ENCODE measurements at places on chromosomes 7 and 10. TPM values are rescaled to one million over a fixed set of nuclear protein-coding genes. Genes with fewer than 3 reads are reported as not detected.

The SPDYE8 gene
- not detected for total RNA-seq

The ZCCHC24 gene
- total RNA-seq = 1.4 TPM

The NODAL gene
- total RNA-seq = not detected

The PLXDC2 gene
- total RNA-seq = not detected

The ZNF727 gene
- not detected for total RNA-seq

The TUBB8 gene
- not detected for total RNA-seq

The SLC16A12 gene
- total RNA-seq = not detected

The ZNF503 gene
- 0.09 TPM for total RNA-seq

The OPN1SW gene
- not detected for total RNA-seq

The ADARB2 gene
- total RNA-seq = not detected

The ATG9B gene
- 7.5 TPM for total RNA-seq

The SPDYE5 gene
- total RNA-seq = not detected

The SPDYE2B gene
- total RNA-seq = not detected

DNA sequence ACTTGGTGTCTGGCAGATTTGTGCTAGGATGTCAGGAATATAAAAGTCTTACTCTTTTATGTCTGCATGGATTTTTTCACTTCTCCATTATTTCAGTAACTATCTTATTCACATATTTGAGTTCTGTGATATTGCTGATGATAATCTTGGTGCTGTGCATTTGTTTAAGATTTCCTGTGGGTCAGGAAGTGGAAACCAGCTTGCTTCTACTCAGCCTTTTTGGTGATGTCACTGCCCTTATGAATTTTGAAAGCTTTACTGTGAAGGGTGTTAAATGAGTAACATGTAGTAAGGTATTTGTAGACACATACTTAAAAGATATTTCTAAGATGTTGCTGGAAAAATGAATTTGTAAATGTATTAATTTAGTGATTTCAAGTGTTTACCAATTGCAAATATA is 69.5 kb upstream of the VOPP1 start:
- peak; percentile 73 for DNase-seq

DNA sequence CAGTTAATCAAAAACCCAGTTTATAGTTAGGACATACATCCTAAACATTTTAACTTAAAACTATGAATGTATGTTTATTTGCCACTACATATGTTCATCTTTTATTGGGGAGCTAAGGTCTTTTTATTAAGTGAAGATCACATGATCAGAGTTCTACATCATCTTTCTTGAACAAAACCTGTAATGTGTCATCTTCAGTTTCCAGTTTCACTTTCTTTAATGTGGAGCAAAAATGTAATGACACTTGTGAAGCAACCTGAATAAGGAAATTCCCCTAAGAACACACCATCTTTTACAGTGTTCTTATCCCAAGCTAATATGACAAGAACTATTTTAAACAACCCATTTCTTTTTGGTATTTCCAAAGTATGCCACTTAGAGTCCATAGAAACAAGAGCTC is 166.7 kb upstream of the BET1 start:
- DNase-seq = no peak

- peak; percentile 90 for DNase-seq
These were observed 72.4 kb upstream of the SP4 start for GRCh38 chr7:21355406-21355874.

- DNase-seq = no peak
These were observed 58.8 kb upstream of the MAGI2 start for GRCh38 chr7:79512261-79512660.

DNA sequence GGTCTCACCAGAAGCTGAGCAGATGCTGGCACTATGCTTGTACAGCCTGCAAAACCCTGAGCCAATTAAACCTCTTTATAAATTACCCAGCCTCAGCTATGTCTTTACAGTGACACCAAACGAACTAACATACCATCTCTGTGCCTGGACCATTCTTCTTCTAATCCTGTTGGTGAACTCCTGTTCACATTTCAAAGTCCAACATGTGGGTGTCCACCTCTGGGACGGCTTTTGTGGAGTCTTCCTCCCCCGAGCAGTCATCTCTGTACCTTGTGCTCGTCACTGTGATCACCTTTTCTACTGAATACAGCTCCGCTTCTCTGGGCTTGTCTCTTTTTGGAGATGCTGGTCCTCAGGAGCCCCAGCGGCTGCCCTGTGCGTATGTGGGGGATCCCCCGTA is 7.4 kb upstream of the ESYT2 start:
- no peak for DNase-seq

GRCh38 chr10:71188201-71188600 is 24.2 kb upstream of the UNC5B start:
- no peak for DNase-seq

GRCh38 chr7:74023092-74023536 is 4.9 kb upstream of the ELN start:
- no peak for DNase-seq

DNA sequence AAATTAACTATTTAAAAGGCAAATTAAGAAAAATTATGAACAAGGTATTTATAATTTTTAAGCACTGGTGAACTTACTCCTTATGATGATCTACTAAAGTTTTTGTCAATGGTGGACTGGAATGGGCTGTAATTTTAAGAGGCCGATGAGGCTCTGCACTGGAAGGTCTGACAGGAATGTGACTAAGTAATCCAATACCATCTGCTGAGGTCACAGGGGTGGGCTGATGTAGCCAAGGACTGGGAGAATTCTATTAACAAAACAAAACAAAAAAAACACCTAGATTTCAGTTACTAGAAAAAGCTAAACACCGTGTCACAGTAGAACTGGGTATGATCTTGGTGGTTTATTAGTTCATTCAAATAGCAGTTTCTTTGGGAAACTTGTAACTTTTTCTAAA is 75.9 kb downstream of the NRBF2 start:
- DNase-seq = peak; percentile 51

- DNase-seq = no peak
These were observed 87.5 kb upstream of the GJD4 start for GRCh38 chr10:35517431-35518181.

- DNase-seq = no peak
These were observed 122.6 kb downstream of the POU6F2 start for GRCh38 chr7:39100270-39100669.

DNA sequence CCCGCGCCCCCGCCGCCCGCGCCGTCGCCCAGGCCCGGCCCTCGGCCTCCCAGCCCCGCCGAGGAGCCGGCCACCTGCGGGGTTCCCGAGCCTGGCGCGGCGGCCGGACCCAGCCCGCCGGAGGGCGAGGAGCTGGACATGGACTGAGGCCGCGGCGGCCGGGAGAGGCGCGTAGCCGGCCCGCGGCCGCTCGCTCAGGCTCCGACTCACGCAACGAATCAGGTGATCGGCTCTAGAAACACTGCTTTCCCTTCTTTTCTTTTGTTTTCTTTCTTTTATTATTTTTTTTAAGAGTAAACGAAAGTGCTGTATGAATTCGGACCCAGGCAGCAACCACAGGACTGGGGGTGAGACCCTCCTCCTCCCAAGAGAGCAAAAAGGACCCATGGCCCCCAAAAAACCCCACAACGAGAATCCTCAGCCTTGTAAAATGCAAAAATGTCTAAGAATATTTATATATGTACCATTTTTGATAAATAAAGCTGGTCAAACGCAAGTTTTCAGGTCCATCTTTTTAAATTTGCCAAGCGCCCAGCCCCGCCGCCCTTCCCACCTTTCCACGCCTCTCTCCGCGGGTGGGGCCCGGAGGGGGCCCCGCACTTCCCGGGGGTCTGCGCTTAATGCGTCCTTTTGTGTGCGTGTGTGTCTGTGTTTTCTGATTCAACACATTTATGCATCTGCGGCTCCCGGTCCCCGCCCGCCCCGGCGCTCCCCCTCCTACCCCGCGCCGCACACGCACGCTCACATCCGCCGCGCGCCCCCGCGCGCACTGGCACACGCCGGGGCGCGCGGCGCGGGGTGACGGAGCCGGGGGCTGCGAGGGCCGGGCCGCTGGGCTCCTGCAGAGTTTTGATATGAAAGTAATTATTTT is 4.4 kb downstream of the UNCX start:
- DNase-seq = no peak

GRCh38 chr10:115977855-115978254 is 295.2 kb downstream of the GFRA1 start:
- no peak for DNase-seq

- DNase-seq = no peak
These were observed 100.2 kb downstream of the PTPRE start for GRCh38 chr10:128007056-128007455.

GRCh38 chr7:52071744-52072143 is 755.1 kb upstream of the COBL start:
- DNase-seq = no peak

DNA sequence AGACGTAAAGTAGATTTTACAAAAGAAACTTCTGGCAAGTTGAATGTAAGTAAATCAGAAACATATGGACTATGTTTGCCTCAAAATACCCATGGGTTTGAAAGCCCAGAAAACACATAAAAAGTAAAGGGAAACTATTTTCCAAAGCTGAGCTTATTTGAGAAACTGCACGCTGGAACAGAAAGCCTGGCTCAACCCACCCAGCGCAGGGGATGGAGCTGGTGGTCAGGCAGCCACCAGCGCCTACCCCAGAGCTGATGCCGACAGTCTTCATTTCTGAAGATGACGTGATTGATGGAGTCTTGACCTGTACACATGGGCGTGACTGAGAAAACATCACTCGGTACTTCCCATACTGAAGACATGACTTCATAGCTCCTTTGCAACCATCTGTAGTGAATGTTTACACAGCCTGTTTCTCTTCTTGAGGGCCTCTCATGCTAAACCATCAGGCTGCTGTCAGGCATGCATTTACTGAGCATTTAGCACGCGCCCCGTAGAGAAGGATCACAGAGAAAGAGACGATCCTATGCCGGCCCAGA is 232.6 kb upstream of the AUTS2 start:
- no peak for DNase-seq

GRCh38 chr10:75870039-75870645 is 438.7 kb downstream of the LRMDA start:
- no peak for DNase-seq

GRCh38 chr10:102410429-102411073 is 8.0 kb downstream of the PSD start:
- peak; percentile 92 for DNase-seq

DNA sequence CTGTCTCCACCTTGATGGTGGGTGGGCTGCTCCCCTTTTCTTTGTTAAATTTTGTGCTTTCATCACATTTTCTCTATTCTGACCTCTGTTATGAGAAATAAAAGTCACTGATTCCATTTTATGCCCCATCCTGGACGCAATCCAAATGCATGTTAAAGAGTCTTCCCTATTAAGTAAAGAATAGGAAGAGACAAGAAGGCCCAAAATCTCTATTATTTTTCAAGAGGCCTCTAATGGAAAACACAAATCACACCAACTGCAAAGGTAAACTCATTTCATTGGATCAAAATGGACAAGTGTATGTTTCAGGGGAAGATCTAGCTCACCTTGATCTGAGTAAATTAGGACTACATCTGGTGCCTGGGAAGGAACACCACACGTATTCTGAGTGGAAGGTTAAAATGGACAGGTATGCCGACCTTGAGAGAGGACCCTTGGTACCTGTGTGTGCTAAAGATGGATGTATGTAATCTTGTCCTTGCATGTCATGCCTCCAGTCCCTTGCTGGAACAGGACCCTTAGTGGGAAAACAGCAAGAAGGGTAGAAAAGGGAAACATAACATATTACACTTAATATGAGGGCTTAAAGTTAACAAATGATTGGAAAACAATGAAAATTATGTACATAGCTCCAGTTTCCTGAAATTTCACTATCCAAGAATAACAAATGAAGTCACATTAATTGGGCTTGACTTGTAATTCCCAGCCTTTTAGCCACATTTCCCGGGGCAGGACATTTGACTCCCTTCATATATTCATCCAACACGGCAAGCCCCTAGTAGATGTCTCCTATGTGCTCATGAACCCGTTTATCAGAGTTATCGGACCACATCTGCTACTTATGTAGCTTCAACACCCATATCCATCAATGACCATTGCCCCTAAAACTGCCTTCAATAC is 7.6 kb downstream of the IFIT2 start:
- DNase-seq = no peak

- peak; percentile 93 for DNase-seq
These were observed 855 bp upstream of the PALD1 start for GRCh38 chr10:70477661-70478162.

GRCh38 chr7:127710635-127711034 is 58.6 kb downstream of the SND1 start:
- no peak for DNase-seq

GRCh38 chr10:49187950-49188761 is at the start of gene TMEM273:
Gene TMEM273 (minus strand): TSS chr10:49188391. CDS start chr10:49188336, 55 bp downstream.
- DNase-seq = peak; percentile 77

DNA sequence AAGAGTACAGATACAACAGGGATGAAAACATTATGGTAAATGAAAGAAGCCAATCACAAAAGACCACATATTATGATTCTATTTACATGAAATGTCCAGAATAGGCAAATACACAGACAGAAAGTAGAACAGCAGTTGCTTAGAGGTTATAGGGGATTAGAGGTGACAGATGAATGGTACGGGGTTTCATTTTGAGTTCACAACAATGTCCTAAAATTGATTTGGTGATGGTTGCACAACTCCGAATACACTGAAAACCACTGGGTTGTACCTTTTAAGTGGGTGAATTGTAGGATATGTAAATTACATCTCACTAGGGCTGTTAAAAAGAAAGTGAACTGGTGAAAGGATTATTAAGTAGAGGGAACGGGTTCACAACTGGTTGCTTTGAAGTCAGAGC is 76.3 kb upstream of the MRLN start:
- no peak for DNase-seq

- DNase-seq = no peak
These were observed 81.3 kb downstream of the INSYN2A start for GRCh38 chr10:127115100-127115499.

- DNase-seq = no peak
These were observed 15.6 kb downstream of the MBL2 start for GRCh38 chr10:52756966-52757365.

DNA sequence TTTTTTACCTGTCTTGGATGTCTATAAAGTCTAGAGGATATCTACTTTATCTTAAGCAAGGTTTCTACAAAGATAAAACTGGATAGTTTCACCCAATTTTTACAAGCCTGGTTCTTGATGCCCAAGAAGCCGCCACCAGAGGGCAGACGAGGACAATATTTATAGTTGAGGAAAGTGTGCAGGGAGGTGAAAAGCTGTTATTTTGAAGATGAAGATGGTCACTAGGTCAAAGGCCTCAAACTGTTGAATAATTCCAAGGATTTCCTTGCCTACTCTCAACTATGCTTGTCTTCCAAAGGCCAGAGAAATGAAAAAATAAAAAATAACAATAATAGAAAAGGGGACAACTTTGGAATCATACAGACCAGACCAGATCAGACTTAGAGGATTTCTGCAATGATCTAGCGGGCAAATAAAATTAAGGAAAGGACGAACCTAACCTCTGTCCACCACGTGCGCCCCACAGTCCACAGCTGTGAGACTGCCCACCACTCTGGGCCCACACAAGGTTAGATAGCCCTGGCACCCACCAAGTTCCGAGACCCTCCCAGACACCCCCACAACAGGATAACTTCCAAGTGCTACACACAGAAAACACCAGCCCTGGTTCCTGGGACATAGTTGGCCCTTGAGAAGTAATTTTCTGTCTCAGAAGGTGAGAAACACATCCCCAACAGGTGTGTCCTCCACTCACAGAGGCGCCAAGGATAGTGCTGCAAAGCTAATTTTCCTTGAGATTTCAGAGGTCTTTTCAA is 2.8 kb downstream of the PKD1L1 start:
- peak; percentile 91 for DNase-seq

GRCh38 chr10:72485701-72486100 is 131.0 kb upstream of the DNAJB12 start:
- DNase-seq = no peak

GRCh38 chr10:62803724-62804355 is 680 bp upstream of the ADO start:
- DNase-seq = no peak

Data from activated CD4-positive, alpha-beta T cell treated with anti-CD3 and anti-CD28 coated beads, Interleukin-2, amount 10 ng/mL, durations not matched to agents 24 days and 14 days (primary cell).